Effector memory CD4-positive, alpha-beta T cell (primary cell): ENCODE measurements at places on chromosomes 1 and 21.

DNA sequence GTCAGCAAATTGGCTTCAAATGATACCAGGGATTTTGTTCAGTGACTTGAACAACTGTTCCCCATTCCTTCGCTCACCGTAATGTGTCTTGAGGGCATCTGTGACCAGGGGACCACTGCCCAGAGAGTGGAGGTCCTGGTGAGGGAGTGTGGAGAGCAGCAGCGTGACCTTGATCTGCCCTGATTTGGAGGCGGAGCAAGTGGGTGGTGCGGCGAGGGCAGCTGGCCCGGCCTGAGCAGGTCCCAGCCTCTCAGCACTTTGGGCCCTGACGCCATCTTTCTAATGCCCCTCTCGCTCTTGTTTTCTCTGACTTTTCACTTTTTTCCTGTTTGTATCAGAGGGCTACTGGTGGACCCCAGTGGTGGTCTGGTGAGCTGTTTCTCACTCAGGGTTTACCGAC, 31.1 kb downstream of the DIP2A start:
- DNase-seq = no peak

GRCh38 chr1:108072212-108072611, 107.2 kb upstream of the VAV3 start:
- DNase-seq = no peak

DNA sequence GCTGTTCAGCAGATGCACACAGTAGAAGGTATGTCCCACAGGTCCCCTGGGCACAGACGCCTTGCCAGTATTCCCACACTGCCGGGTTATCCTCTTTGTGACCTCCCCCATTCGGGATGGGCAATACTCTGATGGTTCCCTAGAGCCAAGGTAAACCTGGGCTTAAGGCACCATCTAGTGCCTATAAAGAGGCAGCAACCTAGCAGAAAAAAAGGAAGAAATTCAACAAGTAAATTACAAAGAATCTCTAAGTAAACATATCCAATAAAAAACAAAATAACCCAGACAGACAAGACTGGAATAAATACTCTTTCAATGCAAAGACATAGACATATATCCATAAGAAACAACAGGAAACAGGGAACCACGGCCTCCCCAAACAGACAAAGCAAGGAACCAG, 39.4 kb downstream of the HSF2BP start:
- DNase-seq = no peak

DNA sequence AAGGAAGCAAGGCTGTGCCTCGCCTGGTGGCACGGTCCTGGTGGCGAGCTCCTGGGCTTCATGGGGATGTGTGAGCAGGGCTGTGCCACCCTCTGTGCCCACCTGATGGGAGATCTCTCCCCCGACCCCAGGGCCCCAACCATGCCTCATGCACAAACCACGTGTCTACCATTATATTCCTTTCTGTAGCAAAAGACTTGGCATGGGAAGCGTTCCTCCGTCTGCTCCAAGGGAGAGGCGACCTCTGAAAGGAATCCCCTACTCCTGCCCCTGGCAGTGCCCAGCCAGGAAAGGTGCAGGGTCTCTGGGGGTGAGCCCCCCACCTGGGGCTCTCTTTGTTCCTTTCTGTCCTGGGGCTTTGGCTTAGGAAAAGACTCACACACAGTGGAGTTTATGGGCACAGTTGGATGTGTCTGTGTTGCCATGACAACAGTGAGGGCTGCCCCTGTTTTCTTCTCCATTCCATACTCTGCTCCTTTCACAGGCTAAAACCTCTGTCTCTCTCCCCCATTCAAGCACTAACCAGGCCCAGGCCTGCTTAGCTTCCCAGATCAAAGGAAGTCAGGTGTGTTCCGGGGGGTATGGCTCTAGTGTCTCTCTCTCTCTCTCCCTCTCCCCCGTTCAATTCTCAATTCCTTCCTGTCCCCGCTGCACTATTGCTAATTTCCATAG, 21.4 kb upstream of the LRRN2 start:
- no peak for DNase-seq

- no peak for DNase-seq
Measured at GRCh38 chr1:89779151-89779940, 41.5 kb upstream of the LRRC8D start.

DNA sequence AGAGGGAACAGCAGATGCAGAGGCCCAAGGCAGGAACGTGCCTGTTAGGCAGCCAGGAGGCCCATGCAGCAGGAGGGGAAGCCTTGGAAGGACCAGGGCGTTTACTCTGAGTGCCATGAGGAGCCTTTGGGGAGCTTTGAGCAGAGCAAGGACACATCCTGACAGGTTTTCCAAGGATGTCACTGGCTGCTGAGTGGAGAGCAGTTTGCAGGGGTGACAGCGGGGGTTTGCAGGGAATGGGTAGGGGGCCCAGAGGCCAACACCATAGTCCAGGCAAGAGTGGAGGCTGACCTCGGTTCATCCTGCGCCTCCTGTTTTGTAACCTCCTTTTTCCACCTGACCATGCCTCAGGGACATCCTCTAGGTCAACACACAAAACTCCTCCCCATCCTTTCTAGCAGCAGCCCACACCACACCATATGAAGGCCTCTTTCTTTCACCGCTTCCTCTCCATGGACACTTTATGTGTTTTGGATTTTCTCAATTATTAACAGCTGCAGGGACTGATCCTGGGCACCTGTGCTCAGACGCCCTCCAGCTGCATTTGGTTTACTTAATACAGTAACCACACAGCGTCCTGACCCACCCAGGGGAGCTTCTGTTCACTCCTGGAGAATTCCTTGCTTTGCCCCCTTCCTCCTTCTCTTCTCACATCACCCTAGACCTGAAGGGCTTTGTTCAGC, 528.5 kb downstream of the MATN1 start:
- DNase-seq = no peak
